Karpas-422 (cell line): ENCODE measurements at places on chromosomes 6 and 20.

DNA sequence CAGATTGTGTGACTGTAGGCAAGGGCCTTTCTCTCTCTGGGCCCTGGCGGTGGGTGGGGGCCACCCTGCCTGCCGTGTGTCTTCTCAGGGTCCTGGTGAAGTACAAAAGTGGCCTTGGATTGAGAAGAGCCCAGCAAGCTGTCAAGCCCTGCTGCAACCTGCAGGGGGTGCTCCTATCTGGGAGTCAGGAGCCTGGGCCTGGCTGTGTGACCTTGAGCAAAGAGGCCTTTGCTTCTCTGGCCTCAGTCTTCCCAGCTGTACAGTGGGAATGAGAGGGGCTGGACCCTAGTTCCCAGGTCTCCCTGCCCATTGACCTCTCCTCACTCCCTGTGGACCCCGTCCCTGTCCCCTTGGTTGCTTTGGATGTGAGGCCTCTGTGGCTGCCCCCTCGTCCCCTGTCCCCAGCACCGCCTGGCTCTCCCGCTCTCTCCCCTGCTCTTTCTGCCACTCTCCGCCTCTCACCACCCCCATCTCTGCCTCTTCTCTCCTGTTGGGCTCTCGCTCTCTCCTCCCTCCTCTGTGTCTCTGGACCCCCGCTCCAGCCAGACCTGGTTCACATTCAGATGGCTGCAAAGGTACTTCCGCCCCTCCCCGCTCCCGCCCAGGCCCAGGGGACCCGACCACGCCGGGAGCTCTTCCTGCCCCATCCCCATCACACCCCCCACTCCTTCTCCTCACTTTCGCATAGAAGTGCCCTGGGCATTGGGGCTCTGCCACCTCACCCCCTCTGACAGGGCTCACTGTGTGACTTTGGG, 46.7 kb downstream of the SRC start:
- DNase-seq = peak; percentile 86

DNA sequence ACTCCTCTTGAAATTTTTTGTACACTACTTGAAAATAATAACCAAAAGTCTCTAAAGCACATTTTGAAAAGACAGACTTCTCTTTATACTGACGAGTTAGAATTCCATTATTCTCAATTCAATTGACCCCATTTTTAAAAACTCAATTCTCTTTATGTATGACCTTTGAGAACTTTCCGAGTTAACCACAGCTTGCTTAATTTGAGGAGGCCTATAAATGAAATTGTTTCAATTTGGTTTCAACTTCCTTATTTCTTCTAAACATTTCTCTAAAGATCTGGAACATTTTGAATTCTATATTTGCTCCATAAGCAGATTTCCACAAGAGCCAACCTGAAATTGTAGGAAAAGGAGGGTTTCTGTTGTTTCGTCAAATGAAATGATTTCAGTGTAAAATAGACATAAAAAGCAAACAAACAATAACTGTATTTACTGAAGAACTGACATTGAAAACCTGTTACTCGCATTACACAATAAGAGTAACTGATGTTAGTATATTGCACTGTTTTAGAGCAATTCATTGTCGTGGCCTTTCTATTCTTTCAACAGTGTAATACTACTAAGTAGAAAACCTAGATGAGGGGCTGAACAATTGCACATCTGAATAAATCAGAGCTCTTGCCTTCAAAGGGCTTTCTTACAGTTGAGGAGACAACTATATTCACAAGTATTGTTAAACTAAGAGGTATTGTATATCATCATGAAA, 223.6 kb downstream of the HIVEP2 start:
- DNase-seq = no peak

DNA sequence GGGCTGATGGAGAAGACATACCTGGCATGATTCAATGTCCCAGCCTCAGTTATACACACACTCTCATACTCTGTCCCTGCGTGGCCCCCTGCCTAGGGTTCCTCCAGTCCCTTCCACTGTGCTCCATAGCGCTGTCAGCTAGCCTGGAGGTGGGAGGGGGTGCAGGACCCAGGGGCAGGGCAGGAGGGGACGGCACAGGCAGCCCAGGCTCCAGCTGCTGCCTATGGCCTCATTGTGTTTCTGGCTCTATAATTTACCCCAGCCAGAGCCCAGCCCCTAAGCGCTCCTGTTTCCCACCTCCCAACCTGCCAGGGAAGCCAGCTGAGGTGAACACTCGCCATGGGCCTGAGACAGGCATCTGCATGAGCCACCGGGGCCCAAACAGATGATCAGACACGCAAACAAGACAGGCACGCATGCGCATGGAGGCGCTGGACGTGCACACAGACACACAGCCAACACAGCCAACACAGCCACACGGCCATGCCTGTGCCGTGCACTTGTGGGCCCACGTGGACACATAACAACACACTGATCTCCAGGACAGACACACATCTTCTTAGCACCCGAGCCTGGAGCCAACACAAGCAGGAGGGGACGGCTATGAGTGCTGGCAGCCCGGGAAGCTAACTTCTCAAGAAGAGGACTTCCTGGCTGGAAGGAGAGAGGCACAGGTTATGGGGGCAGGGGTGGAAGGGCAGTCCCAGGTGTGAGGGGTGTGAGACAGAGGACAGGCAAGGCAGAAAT, 124.9 kb downstream of the GRM4 start:
- DNase-seq = no peak

- no peak for DNase-seq
Measured at GRCh38 chr20:62822239-62822787, 5.5 kb downstream of the COL9A3 start.

- no peak for DNase-seq
Measured at GRCh38 chr6:138473144-138473543, 26.1 kb downstream of the NHSL1 start.

DNA sequence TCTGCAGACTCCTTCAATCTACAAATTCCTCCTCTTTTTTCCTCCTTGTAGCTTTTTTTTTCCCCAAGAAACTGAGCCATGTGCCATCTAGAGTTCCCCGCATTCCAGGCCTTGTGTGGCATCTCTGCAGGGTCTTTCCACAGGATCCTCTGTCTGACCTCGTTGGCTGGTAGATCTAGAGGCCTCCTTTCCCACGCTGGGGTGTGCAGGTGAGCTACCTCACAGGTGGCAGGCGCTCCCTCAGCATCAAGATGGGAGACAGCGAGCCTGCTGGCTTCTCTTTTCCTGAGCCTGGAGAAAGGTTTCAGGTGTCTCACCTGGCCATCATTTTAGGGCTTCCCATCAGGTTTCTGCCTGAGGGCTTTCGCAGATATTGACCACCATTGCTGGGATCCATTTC, 9.6 kb upstream of the NELFCD start:
- no peak for DNase-seq

DNA sequence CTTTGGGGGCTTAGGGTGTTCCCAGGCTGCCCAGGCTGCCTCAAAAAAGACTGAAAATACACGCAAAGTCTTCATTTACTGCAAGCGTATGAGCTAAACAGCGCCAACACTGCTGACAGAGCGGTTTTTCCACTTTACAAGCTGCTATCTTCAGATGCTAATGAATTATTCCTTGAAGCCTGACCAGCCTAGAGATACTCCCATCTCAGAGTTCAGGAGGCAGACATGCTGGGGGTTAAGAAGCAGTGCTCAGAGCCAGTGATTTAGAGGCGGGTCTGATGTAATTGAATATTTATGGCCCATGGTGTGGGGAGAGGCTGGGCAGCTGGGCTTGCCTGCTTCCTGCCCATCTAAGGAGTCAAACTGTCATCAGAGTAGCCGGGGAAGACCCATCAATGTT, 241.4 kb downstream of the SLC24A3 start:
- no peak for DNase-seq

- no peak for DNase-seq
Measured at GRCh38 chr6:165664559-165665383, 1.7 kb upstream of the PDE10A start.

GRCh38 chr20:53028337-53029007, 56.3 kb downstream of the TSHZ2 start:
- DNase-seq = no peak

DNA sequence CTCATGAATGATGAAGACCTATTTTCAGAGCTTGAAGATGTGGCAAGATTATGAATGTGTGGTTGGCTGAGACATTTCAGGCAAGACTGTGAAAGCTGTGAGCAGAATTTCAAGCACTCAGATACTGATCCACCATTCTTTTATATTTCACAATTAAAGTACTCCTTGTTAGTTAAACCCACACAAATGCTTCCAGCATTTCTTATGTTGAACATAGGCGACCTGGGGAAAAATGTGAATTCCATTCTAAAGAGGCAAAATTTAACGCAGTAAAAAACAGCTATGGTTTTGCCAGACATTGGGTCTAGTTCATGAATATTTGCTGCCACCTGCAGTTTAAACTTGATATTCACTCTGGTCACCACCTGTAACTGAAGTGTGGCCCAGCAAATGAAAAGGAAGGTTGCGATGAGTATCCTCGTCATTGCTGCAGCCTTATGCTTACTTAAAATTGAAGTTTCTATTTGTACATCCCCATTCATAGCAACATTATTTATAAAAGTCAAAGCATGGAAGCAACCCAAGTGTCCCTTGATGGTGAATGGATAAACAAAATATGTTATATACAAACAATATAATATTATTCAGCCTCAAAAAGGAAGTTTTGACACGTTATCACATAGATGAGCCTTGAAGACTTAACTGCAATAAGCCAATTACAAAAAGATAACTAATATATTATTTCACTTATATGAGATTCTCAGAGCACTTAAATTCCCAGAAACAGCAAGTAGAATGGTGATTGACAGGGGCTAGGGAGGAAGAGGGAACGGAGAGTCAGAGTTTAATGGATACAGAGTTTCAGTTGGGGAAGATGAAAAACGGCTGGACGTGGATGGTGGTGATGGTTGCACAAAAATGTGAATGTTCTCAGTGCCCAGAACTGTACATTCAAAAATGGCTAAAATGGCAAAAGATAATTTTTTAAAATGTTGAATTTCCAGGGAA, 32.4 kb upstream of the FAM184A start:
- DNase-seq = peak; percentile 85

DNA sequence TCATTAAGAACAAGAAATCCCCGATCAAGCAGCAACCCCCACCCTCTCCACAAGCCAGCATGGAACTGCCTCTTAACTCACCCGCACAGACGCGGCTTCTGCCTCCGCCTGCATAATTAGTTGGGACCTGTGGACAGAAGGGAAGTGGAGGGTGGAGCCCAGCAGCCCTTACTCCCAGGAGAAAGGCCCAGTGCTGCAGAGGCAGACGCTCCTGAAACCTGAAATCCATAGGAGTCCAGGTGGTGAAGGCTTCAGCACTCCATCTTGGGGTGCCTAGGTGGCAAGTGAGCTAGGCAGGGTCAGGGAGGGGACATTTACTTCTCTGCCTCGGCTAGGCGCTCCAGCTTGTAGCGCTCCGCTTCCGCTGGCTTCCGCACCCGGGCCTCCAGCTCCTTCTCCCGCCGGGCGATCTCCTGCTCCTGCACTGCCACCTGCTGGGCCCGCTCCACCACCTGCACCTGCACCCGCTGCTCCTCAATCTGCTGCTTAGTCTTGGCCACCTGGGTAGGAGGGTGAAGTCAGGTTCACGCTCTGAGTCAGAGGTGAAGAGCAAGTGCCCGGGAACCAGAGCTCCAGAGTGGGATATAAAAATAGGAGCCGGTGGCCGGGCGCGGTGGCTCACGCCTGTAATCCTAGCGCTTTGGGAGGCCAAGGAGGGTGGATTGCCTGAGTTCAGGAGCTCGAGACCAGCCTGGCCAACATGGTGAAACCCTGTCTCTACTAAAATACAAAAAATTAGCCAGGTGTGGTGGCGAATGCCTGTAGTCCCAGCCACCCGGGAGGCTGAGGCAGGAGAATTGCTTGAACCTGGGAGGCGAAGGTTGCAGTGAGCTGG, 10.7 kb downstream of the TUBB start:
- DNase-seq = peak; percentile 86
